Daoy (cell line): ENCODE measurements at places on chromosomes 5 and 9.

DNA sequence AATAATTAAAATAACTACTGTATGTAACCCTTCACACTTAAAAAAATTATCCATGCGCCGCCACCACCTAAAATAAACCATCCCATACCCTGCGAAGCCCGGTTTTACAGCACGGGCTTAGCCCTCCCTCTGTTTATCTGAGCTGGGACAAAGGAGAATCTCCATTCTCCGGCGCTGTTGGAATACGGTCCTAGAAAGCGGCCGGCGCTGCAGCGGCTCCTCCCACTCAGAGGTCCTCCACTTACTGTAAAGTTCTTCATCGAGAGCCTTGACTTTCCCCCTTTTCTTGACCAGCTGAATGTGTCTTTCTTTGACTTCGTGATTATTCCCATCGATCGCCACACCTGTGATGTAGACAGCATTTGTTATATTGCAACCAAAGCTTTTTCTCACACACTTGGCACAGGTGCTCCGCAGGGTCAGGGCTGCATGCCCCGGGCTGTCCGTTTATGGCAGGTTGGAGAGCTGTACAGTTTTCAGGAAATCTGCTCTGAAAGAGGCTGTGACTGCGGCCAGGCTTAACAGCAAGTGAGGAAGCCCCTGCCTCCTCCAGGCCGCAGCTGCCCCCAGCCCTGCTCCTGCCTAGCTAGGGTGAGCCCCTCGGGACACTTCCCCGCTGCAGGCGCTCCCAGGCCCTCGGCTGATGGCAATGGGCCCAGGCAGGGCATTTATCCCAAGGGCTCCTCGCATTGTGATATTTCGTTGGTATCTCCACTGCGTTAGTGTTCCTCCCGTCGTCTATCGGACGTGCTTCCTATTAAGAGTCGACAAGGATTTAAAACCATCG is 16.7 kb downstream of the GFPT2 start:
- DNase-seq = no peak

- DNase-seq = no peak
These were observed 167.7 kb downstream of the CD180 start for GRCh38 chr5:67028941-67029340.

DNA sequence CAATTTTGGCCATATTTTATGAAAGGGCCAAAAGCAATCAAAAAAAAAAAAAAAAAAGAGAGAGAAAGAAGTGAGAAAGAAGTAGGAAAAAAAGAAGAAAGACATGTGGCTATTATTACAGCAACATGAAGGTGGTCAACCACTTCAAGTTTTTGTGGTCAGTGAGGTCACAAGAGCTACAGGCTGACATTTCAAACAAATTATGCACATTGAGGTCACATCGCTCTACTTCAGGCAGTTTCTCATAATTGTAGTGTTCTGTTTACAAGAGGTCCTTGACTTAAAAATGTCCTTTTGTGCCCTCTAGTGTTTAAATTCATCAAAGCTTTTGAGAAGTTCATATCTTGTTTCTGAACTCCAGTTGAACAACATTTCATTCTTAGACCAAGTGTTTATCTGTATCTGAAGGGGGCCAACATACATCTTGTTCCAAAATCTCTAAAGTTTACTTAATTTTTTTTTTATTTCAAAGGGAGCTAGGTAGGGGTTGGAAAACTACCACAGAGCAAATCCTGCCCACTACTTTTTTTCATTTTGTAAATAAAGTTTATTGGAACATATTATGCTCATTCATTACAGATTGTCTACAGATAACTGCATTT is 513.1 kb downstream of the PDE4D start:
- peak; percentile 86 for DNase-seq

- no peak for DNase-seq
These were observed 73.5 kb upstream of the ALDH1A1 start for GRCh38 chr9:73026375-73026774.

- no peak for DNase-seq
These were observed 18.4 kb downstream of the TRIM32 start for GRCh38 chr9:116705531-116705930.

- no peak for DNase-seq
These were observed 102.7 kb upstream of the VCAN start for GRCh38 chr5:83368835-83369234.

DNA sequence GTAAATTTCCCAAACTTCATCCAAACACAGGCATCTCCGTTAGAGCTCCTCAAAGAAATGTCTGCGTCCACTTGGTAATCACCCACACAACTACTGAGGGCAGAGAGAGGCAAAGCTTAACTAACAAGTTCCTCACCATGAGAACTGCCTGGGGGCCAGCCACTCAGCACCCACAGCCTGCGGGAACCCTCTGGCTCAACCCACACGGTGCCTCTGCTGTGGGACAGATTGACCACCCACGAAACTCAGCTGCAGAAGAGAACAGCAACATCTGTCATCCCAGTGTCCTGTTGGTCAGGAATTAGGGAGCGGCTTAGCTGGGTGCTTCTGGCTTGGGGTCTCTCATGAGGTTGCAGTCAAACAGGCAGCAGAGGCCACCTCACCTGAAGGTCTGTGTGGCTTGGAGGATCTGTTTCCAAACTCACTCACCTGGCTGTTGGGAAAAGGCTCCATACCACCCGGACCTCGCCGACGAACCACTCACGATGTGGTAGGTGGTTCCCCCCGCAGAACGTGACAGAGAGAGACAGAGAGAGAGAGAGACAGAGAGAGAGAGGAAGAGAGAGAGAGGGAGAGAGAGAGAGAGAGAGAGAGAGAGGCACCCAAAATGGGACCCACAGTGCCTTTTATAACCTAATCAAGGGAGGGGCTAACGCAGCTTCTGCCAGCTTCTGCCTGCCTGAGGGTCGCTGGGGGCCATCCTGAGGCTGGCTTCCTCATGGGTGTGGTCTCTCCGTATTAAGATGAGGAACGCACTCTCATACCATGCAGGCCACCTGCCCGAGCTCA is 103.5 kb downstream of the OLFM1 start:
- DNase-seq = no peak

GRCh38 chr9:89153232-89154017 is 25.2 kb downstream of the SHC3 start:
- DNase-seq = peak; percentile 92

- peak; percentile 78 for DNase-seq
These were observed 2.7 kb downstream of the NXNL2 start for GRCh38 chr9:88537761-88538091.
